Substantia nigra (tissue), 51 donors: ENCODE measurements at places on chromosomes 16 and 17.

DNA sequence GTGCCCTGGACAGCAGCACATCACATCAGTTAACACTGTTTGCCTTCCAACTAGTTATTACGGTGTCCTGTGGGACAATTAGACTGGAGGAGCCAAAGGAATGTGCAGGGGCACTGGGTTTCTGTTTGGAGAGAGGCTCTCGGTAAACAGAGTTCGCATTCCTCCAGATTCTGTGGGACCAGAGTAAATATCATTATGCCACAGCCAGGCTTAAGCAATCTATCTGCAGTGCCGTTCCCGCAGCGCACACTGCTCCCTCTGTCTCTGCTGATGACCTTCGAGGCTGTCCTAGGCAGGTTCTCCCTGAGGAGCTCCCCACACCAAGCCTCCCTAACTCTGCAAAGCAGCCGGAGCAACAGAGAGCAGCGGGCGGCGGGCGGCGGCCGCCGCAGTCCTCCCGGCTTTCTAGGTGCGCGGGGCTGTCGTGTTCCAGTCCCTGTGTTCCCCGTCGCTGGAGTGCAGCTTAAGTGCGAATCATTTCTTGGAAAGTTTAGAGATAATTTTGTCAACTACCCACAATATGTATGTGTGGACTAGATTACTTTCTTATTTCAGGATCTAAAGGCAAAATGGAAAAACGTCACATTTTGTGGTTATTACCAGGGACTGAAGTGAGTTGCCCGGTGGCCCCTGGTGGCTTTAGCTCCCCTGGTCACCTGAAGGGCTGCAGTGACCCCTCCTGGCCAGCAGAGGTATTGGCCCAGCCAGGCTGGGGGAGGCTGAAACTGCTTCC, 43.3 kb downstream of the PGS1 start:
- DNase-seq, result peak; percentile 40

- DNase-seq, result no peak
Measured at GRCh38 chr17:68516732-68517131, 4.5 kb downstream of the PRKAR1A start.

- no peak for DNase-seq
Measured at GRCh38 chr16:75216127-75216526, 2.7 kb upstream of the CTRB1 start.

DNA sequence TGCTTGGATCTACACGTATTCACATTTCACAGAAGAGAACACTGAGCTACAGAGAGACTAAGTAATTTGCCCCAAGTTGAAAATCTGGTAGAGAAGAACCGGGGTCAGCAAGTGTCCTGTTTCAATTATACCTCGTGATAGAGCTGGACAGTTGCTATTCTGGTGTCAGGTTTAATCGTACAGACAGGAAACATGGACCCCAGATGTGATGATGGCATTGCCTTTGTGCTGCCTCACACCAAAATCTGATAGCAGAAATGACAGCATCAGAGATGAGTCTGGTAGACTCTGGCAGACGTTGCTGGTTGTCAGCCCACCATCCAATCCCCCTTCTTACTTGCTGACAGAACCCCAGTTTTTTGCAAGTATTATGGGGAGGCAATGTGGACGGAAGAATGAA, 112.1 kb upstream of the FOXF1 start:
- DNase-seq, result no peak

DNA sequence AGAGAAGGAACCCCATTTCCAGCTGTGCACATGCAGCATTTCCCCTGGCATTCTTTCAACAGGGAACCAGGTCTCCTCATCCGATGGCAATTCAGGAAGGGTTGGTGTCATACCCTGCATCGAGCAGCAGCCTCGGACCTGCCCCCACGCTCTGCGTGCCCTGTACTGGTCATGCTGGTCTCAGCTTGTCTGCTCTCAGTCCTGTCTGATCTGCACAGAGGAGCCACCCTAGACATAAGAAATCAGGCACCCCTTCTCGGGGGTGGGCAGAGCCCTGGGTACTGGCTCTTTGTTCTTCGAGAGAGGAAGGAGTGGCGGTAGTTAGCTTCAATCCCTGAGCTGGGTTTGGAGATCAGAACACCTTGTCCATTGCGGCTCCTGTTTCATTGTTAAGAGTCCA, 162.0 kb upstream of the RPH3AL start:
- no peak for DNase-seq

- no peak for DNase-seq
Measured at GRCh38 chr17:29645515-29646051, 22.9 kb upstream of the CORO6 start.

GRCh38 chr16:80896776-80897175, 92.4 kb upstream of the CDYL2 start:
- DNase-seq, result no peak

DNA sequence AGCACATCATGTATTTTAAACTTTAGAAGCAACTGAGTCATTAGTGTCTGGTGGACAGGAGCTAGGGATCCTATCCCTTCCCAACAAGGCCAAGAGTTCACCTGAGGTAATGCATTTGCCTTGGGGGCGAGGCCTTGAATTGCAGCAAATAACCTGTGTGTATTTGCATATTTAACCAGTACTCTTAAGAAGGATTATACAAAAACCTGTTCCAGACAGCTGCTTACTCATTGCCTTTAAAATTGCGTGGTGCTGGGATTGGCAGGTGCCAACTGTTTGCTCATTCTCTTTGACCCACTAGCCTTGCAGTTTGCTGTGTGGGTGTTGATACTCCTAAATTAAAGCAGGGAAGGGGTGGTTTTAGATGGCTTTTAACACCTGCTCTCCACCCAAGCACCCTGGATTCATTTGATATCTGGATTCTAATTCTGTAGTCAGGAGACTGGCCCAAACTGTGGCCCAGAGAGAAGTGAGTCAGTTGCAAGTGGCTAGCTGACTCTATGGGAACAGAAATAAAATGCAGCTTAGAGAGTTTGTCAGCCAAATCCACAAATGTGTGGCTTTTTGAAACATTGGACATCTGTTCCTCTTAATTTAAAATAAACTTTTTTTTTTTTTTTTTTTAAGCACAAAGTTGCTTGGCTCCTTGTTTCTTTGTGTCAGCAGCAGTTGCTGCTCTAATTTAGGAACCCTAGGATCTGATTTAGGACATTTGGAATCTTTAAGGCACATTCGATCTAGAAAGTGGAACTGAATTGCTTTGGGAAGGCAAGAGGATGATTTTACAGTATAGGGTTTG, 46.9 kb downstream of the TUBD1 start:
- DNase-seq, result no peak
